CD4-positive, CD25-positive, alpha-beta regulatory T cell (primary cell): ENCODE measurements at places on chromosomes 2 and 18. TPM values are rescaled to one million over a fixed set of nuclear protein-coding genes. Genes with fewer than 3 reads are reported as not detected.

Gene SP140
- 100 TPM for total RNA-seq

Gene ITGA6
- 68.5 TPM for total RNA-seq

Gene MOCOS
- total RNA-seq = not detected

Gene AGXT
- not detected for total RNA-seq

Gene TCF23
- total RNA-seq = not detected

Gene HIBCH
- 21.0 TPM for total RNA-seq

Gene MROH2A
- not detected for total RNA-seq

Gene CPS1
- total RNA-seq = 0.59 TPM

Gene CIB4
- total RNA-seq = not detected

Gene TFPI
- 1.3 TPM for total RNA-seq

Gene HAAO
- total RNA-seq = not detected

Gene G6PC2
- not detected for total RNA-seq

Gene CYP26B1
- not detected for total RNA-seq

Gene PECR
- total RNA-seq = 28.0 TPM
